Epithelial cell of proximal tubule (primary cell): ENCODE measurements at places on chromosomes 6 and 20. TPM values are rescaled to one million over a fixed set of nuclear protein-coding genes. Genes with fewer than 3 reads are reported as not detected.

DNA sequence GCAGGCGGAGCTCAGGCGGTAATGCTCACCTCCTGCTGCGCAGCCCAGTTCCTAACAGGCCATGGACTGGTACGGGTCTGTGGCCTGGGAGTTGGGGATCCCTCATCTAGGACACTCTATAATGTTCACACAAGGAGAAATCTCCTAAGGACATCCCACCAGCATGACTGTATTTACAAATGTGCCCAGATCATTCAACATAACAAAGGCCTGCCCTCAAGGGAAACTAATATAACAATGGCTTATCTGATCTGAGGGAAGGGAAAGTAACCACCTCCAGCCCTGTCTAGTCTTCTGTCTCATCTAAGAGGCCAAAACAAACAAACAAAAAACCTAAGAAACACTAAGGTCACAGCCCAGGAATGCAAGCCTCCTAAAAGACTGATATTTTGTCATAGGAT is 232.8 kb downstream of the RNGTT start:
- DNase-seq, result no peak

DNA sequence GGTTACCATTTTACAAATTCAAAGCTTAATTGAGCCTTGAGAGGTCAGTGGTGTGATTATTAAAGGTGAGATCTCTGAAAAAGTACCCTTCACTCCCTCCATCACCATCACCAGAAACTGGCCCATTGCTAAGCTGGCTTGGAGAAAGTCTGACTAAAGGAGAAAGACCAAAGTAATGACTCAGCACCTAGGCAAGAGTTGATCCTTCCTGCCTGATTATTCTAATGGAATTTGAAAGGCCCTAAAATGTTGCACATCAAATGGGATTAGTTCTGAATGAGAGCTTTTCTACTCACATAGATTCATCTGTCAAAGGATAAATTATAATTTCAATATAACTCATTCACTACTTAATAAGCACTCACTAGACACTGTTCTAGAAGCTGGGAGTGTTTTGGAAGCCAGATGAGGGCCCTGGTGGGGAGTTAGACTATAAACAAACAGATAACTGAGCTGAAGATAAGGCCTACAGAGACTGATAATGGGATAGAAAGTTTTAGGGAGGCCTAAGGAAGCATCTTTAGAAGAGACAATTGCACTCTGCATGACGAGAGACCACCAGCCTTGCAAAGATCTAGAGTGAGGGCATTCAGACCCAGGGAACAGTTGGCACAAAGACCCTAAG is 366.7 kb downstream of the SYNE1 start:
- DNase-seq, result no peak

- DNase-seq, result no peak
These were observed 586.6 kb downstream of the KIF16B start for GRCh38 chr20:15986690-15987089.

DNA sequence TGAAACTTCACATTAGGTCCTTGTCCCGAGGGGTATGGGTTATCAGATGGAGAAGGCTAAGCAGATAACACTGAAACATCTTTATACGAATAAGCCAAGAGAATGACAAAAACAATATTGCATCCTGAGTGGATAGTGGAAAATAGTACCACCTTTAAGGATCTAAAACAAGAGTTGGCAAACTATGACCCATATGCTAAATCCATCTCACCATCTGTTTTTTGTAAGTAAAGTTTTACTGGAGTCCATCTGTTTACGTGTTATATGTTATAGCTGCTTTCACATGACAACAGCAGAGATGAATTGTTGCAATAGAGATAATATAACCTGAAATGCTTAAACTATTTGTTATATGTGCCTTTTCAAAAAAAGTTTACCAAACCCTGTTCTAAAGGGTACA is 76.1 kb upstream of the TRDN start:
- DNase-seq, result no peak

DNA sequence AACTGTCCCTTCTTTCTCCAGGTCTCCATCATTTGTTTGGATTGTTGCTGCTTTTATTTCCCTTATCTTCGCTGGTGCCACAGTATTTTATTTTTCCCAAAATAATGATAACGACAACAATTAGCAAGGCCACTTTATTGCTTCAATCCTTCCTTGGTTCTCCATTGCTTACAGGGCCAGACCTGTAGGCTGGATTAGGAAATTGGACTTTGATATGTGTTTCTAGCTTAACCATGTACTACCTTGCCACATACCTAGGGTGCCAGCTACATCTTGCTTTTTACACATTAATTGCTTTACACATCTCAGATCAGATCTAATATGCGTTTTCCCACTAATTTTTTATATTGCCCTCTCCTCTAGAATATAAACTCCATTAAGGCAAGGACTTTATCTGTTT is 195.4 kb downstream of the HIVEP2 start:
- DNase-seq, result no peak

DNA sequence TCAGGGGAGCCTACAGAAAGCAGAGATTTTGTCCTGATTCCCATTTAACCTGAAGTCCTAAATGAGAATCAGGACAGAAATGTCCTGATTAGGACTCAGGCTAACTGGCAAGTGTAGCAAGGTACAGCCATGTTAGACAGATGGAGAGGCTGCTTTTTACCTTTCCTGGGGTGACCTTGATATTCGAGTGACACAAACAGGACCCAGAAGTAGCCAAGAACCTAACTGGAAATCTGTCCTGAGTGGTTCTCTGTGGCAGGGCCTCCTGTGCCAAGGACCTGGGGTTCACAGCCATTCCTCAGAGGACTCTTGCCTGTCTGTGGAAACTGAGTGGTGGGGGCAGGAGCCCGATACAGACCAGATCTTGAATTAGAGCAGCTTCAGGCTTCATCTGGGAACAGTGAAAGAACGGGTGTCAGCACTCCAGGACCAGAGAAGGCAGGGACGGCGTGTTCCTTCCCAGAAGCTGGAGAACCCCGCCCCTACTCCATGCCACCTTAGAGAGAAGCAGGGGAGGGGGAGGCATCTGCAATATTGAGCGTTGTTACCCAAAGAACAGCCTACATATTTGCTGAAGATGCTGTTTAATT is 4.3 kb upstream of the FUCA2 start:
- DNase-seq, result no peak

- DNase-seq, result no peak
These were observed 88.0 kb upstream of the RPS6KA2 start for GRCh38 chr6:166715065-166715464.

DNA sequence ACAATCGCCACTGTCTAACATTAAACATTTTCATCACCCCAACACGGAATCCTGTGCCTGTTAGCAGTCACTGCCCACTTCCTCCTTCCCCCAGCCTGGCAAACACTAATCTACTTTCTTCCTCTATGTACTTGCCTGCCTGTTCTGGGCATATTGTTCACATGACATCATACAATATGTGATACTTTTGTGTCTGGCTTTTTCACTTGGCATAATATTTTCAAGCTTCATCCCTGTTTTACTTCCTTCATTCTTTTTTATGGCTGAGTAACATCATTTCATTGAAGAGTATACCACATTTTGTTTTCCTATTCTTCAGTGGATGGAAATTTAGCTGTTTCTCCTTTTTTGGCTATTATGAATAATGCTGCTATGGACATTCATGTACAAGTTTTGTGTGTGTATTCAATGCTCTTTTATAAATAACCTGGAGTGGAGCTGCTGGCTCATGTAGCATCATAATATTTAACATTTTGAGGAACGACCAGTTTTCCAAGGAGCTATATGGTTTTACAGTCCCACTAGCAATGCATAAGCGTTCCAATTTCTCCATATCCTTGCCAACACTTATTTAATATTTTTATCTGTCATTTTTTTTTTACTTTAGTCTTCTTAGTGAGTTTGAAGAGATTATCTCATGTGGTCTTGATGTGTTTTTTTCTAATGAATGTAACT is 360.1 kb downstream of the HDGFL1 start:
- no peak for DNase-seq

DNA sequence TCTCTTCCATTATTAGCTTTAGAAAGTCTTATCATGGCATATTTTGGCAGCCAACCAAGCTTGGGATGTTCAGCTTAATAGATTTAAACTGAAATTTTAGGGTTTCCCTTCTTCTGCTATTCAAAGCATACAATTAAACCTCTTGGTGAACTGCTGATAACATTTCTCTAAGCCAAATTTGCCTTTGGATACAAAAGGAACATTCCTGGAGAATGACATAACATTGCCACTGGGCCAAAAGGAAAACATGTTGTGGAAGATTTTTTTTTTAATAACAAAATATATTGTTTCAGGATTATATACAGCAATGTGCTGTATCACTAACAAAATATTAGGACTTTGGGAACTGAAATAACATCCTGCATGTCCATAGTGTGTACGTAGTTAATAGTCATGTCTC is 215.1 kb upstream of the TBX18 start:
- no peak for DNase-seq

GRCh38 chr20:38973645-38974044 is 11.5 kb downstream of the DHX35 start:
- DNase-seq, result no peak

DNA sequence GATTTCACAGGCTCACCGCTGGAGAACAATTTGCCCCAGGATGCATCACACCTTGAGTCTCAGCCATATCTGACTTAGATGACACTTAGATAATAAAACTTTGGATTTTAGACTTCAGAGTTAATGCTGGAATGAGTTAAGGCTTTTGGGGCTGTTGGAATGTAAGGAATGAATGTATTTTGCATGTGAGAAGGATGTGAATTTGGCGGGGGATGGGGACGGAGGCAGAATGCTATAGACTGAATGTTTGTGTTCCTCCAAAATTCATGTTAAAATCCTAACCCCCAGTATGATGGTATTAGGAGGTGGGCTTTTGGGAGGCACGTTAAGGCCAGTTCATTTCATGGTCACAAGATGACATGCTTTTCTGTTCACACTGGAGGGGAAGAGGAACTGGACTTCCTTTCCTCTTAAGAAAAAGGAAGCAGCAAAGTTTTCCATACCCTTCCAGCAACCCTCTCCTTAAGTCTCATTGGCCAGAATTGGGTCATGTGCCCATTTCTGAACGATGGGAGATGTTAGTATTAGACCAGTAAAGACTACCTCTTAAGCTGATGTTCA is 5.8 kb upstream of the SRXN1 start:
- no peak for DNase-seq

DNA sequence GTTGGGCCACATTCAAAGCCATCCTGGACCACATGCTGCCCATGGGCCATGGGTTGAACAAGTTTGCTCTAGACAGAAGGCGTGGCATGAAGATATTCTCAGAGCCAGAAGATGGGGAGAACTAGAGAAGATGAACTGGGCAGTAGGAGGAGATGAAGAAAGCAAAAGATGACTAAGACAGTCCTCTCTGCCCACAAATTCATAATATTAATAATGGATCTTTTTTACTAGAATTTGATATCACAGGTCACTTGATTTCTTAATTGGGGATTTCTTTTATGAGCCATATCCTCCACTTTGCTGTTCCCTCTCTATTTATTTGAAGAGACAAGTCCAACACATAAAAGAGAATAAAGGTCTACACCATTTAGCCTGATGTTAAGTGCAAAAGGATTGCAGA is 25.5 kb upstream of the EDN1 start:
- no peak for DNase-seq

DNA sequence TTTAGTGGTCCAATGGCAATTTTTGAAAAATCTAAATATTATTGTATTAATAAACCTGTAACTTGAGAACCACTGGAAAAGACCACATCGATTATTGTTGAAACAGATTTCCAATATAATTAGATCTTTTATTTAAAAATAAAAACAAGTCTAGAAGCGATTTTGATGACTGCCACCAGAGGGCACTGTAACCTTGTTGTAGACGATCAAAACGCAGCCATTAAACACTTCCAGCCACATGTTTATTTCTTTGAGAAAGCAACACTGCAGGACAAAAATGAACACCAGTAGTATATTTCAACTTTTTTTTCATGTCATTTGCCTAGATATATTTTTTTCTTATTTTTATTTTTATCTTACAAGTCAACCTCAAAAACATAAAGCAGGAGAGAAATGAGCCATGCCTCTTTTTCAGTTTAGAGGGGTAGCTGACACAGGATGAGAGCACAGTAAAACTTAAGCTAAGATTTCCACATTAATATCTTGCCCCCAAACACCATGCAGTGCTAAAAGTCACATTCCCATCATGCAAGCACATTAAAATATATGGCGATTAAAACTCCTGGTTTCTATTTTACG is 115.4 kb downstream of the OPRM1 start:
- DNase-seq, result no peak

- DNase-seq, result no peak
These were observed 878.6 kb upstream of the CITED2 start for GRCh38 chr6:140253096-140253495.

The ANKEF1 gene
- 3.6 and 4.0 TPM in 2 replicates for total RNA-seq

The SNAP91 gene
- not detected in 2 replicates for total RNA-seq

The LRRC73 gene
- not detected in 2 replicates for total RNA-seq

The CABLES2 gene
- total RNA-seq, result 5.8 and 7.8 TPM in 2 replicates
